ENCODE measurements at places on chromosomes 2 and 18.

- DNase-seq = no peak
Observed at GRCh38 chr2:10591207-10591606, 98.6 kb downstream of the NOL10 start.

- no peak for DNase-seq
Observed at GRCh38 chr2:232609607-232610006, 23.8 kb upstream of the EFHD1 start.

DNA sequence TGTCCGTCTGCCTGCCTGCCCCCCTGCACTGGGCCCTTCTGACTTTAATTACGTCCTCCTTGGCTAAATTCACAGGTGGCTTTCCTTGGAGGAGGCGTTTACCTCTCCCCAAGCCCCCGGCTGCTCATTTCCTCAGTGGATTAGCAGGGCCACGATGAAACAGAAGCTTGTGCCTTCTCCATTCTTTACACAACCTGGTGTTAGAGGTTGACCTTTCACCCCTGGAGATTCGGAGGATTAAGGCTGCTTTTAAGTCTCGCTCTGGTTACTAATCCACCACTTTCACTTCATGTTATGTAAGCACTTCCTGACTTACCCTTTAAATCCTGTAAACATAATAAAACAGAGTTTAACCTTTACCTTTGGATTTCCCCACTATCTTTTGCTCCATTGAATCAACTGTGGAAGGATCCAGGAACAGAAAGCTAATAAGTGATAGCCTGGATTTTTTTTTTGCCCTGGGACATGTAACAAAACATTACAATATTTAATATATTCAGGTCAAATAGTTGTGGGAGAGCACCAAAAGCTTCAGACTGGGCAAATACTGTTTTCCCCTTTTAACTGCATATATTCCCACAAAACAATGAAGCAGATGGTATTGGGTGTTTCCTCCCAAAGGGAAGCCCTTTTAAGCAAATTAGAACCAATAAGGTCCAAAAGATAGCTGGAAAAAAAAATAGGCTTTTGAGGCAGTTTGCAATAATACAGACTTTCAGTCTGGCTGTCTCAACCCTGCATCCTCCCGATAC lies 370.2 kb downstream of the EN1 start:
- DNase-seq = no peak

- DNase-seq = no peak
Observed at GRCh38 chr2:50646226-50646625, 385.7 kb downstream of the NRXN1 start.

GRCh38 chr18:75407468-75408437 lies 19.8 kb downstream of the SMIM21 start:
- DNase-seq = no peak

GRCh38 chr2:107738266-107738665 lies 88.4 kb upstream of the RGPD4 start:
- peak; percentile 59 for DNase-seq

DNA sequence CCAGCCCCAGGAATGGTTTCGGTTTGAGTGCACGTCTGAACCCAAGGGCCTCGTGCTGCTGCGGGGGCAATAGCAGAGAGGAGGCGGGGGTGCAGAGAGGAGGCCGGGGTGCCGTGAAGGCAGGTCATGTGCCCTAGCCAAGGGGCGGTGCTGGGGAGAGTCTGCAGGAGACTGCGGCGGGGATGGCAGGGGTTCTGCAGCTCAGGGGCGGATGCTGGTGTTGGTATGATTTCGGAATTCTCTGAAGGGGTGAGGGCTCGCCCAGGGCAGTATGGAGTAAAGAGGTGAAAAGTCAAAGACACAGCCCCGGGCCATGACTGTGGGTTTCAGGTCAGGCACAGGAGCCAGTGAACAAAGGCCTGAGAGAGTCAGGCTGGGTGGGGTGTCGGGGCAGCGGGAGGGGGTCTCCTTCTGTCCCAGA lies 186.5 kb upstream of the HDAC4 start:
- no peak for DNase-seq

GRCh38 chr2:231212329-231212845 lies 14.0 kb downstream of the ARMC9 start:
- DNase-seq = no peak

DNA sequence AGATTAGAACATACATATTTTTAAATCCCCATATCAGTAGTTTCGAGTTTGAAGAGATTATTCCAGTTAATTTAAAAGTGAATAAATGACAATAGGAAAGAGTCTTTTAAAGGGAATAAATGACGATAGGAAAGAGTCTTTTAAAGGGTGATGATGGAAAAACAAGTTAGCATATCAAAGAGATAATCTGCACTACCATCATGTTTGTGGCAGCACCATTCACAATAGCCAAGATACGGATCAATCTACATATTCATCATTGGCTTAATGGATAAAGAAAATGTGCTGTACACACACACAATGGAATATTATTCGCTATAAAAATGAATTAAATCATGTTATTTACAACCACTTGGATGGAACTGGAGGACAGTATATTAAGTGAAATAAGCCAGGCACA lies 15.0 kb downstream of the ATG16L1 start:
- no peak for DNase-seq

- DNase-seq = no peak
Observed at GRCh38 chr2:42804338-42804737, 12.0 kb upstream of the HAAO start.

GRCh38 chr2:233218836-233219235 lies 32.6 kb upstream of the ATG16L1 start:
- DNase-seq = no peak

DNA sequence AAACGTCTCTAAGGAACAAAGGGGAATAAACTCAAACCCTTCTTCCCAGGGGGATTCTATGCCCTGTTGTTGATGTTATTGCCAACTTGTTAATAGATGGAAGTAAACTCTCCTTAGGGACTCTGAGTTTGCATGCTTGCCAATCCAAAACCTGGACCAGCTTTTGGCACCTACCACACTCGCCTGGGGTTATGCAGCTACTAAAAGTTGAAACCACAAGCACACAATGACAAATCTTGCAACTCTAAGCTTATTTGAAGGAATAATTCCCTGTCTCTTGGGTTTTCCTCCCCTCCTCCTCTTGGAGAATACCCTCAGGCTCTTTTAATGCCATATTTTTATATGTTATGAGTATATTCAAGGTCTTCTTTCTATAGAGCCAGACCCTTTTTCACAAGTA lies 484.1 kb downstream of the FBXO15 start:
- DNase-seq = no peak

- peak; percentile 19 for DNase-seq
Observed at GRCh38 chr2:168518555-168519066, 62.5 kb downstream of the CERS6 start.

DNA sequence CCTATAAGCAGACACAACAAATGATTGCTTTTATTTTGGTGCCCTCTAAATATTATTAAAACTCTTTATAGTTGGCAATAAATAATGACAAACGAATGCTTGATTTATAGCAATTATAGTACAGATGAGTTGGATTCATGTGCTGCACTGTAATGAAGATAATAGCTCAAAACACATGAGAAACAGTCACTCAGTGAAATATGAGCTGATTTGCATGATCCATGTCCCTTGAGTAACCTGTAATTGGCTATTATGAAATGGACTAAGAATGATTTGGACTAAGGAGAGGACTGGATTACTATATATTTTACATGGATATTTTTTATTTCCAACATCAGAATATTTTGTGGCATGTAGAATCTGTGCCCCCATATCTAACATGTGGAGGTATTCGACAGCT lies 365.6 kb upstream of the UBE2E3 start:
- DNase-seq = no peak

- no peak for DNase-seq
Observed at GRCh38 chr2:201806442-201807170, at the start of gene CDK15. TSS of gene CDK15 (plus strand) at chr2:201806537. CDS start at chr2:201806665, 128 bp downstream.

DNA sequence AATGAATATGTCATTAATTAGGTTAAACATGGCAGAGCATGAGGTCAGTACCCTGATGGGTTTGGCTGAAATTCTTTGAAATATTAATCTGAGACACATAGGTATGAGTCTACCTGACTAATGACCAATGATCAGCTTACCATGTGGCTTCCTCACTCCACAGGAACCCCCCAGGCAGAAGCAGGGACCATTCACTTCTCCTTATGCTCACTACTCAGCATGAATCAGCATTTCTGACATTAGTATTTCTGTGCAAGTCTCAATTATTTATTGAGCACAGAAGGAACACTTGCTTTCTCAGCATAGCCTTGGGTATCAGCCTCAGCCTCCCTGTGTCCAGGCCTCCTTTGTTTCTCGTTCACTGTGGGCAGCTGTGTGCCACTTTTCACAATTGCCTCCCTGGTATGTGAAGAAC lies 9.3 kb upstream of the KCNE4 start:
- no peak for DNase-seq

DNA sequence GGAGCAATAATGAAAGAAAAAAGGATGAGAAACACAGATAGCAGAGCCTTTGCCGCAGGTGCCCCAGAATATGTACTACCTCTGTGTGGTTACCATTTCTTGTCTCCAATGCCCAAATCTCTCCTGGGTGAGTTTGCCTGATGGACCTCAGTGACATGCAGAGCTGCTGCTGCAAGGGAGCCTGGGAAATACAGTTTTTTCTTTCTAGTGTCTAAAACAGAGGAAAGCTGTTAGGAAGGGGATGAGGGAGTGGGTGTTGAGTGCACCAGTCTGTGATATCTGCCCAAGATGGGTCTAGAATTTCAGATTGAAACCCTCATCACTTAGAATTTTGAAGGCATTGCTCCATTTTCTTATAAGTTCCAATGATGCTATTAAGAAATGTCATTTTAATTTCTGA lies 9.9 kb upstream of the MBOAT2 start:
- no peak for DNase-seq

GRCh38 chr2:75555701-75556100 lies 5.0 kb downstream of the EVA1A start:
- DNase-seq = no peak

- DNase-seq = no peak
Observed at GRCh38 chr2:158903711-158904405, 64.6 kb upstream of the TANC1 start.

GRCh38 chr2:187615364-187615763 lies 61.1 kb upstream of the TFPI start:
- DNase-seq = no peak

DNA sequence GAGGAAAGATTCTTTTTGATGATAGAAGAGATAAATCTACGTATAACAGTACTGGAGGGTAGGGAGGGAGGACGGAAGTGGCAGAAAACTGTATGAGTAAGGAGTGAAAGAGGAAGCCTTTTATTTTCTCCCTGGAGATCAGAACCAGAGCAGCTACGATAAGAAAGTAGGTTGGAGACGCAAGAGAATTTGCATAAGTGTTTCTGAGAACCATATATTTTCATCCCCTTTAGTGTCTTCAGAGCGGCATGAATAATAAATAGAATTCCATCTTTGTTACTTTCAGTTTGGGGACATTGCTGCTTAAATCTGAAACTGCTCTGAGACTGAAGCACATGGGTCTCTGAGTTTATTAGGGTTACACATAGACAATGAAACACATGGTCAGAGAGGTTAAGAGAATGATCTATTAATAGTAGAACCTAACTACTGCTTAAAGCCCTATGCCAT lies 230.2 kb upstream of the TNP1 start:
- no peak for DNase-seq

GRCh38 chr2:235140801-235141081 lies 188.9 kb downstream of the SH3BP4 start:
- DNase-seq = no peak

- DNase-seq = no peak
Observed at GRCh38 chr2:112150447-112150846, 12.3 kb downstream of the FBLN7 start.

DNA sequence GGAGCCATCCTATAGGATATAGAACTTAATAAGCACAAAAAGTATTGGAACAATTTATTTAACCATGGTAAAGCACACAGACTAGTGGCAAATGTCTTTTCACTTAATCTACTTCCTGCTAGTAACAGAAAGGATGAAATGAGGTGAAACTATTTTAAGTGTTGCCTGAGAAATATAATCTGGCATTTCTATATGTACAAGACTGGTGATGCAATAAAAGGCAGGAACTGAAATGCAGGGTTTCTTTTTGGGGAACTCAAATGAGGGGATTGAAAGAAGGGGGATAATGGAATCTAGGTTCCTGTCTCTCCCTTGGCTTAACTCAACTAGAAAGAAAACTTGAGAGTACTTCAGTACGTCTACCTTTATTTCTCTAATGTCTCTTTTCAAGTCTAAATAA lies 122.3 kb downstream of the MEMO1 start:
- no peak for DNase-seq

DNA sequence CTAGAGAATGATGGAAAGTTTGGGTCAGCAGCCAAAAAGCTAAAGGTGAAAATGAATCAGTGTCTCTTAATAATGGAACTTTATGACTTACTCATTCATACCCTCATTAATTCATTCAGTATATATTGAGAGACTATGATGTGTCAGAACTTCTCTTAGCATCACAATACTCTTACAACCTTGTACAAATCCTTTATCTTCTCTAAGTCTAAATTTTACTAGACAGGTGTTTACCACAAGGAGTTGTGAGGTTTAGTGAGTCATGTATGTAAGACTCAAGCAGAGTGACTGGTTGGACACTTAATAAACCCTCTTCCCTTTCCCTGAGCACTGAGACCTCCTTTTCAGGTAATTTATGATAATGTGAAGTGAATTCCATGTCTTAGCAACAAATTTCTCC lies 129.6 kb downstream of the PPP1R1C start:
- no peak for DNase-seq

DNA sequence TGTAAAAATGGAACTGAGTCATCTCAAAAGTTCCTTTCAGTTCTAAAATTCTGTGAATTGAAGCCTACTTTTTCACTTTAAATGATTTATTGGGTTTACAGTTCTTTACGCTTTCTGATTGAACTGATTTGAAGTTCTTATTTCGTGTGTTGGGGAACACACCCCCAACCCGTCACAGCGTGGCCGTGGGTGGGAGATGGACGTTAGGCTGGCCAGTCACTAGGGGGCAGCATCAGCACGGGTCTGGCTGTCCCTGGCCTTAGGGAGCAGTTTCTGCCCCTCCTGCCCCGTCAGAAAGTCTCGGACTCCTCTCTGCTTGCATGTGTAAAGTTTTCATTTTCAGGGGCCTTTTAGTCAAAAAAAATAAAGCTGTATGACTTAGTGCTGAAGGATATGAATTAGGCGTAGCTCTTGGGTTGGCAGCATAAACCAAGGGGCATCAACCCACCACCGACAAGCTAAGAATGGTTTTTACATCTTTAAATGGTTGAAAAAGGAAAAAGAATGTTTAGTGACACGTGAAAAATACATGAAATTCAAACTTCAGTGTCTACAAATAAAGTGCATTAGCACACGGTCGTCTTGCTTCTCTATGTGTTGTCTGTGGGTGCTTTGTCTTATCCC lies 63.4 kb downstream of the ZCCHC2 start:
- peak; percentile 59 for DNase-seq

Measured in left kidney (tissue), 8 donors.